ENCODE measurements at places on chromosomes 1 and 21.

GRCh38 chr1:182087719-182088350 is 26.3 kb upstream of the ZNF648 start:
- peak; percentile 3 for DNase-seq

DNA sequence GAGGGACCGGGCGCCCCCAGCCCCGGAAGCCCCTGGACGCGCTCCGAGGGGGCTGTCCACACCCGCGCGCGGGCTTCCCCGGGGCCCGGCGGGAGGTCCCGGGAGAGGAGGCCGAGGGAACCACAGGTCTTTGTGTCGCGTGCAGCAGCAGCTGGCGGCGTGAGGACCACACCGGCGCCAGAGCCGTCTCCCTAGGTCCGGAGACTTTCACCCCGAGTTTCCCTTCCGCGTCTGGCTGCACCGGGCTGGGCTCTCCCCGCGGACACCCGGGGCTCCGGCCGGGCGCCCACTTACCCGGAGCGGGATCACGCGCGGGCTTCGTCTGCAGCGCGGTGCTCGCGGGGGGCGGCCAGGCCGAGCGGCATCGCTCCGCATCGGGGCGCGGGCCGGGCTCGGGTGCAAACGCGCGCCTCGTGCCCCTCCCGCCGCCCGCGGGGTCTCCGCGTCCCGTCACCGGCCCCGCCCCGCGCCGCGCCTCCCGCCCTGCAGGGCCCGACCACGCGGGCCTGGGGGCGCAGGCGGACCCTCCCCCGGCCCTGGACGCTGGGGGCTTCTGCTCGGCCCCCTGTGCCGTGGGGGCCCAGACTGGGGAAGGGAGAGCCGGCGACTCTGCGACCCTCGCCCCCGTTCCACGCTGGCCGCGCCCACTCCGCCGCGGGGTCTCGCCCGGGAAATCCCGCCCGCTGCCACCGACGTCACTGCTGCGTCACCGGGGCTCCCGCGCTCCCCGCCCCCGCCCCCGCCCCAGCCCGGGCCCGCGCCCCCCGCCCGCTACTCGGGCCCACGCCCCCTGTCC is at the start of gene GNG4:
TSS of gene GNG4 (minus strand) at position 417 of the 796 bp plus-strand sequence. CDS start 65,946 bp downstream, outside the sequence.
- peak; percentile 33 for DNase-seq

- peak; percentile 56 for DNase-seq
These were observed 11.8 kb upstream of the ALG14 start for GRCh38 chr1:95084317-95085176.

GRCh38 chr1:9164532-9164900 is 35.6 kb upstream of the GPR157 start:
- no peak for DNase-seq

DNA sequence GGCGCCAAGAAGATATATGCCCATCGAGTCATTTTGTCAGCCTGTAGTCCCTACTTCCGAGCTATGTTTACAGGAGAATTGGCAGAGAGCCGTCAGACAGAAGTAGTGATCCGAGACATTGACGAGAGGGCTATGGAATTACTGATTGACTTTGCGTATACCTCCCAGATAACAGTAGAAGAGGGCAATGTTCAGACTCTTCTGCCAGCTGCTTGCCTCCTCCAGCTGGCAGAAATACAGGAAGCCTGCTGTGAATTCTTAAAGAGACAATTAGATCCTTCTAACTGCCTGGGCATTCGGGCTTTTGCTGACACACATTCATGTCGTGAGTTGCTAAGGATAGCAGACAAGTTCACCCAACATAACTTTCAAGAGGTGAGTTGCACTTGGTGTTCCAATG is 19.1 kb downstream of the KLHL20 start:
- no peak for DNase-seq

- DNase-seq = no peak
These were observed 257.7 kb upstream of the CSF3R start for GRCh38 chr1:36740446-36740845.

GRCh38 chr1:203145321-203146041 is 18.0 kb downstream of the ADORA1 start:
- no peak for DNase-seq

DNA sequence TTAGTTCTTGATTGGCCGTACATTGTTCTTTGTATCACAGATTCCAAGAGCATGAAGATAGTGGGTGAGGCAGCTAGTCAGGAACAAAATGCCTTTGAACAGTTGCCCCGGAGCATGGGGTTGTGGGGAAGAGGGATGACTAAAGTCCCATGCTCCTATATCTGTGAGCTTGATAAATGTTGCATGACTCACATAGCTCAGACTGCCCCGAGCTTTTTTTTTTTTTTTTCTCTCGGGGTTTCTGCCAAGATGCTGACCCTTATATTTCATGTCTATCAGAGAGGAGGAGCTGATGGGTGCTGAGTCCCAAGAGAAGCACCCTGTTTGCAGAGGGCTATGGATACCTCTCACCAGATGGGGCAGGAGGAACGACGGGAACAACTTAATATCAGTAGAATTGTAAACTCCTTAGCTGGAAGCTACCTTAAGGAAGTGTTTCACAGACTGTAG is 40.6 kb downstream of the SRRM1 start:
- peak; percentile 96 for DNase-seq

DNA sequence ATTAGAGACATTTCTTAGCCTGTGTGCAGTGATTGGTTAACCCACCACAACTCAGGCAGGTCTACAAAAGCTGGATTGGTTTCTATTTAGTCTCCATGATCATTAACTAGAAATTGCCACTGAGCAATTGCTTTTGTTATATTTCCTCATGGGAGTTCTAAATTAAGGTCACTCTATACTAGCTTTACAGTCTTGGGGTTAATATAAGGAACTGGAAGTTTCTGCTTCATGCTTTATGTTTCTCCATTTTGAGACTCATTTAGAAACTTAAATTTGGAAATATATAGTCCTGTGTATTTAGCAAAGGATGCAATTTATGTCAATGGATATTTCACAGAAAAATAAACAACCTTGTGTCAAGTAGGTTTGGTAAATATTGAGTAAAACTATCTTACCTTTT is 137.5 kb downstream of the HLX start:
- DNase-seq = no peak

DNA sequence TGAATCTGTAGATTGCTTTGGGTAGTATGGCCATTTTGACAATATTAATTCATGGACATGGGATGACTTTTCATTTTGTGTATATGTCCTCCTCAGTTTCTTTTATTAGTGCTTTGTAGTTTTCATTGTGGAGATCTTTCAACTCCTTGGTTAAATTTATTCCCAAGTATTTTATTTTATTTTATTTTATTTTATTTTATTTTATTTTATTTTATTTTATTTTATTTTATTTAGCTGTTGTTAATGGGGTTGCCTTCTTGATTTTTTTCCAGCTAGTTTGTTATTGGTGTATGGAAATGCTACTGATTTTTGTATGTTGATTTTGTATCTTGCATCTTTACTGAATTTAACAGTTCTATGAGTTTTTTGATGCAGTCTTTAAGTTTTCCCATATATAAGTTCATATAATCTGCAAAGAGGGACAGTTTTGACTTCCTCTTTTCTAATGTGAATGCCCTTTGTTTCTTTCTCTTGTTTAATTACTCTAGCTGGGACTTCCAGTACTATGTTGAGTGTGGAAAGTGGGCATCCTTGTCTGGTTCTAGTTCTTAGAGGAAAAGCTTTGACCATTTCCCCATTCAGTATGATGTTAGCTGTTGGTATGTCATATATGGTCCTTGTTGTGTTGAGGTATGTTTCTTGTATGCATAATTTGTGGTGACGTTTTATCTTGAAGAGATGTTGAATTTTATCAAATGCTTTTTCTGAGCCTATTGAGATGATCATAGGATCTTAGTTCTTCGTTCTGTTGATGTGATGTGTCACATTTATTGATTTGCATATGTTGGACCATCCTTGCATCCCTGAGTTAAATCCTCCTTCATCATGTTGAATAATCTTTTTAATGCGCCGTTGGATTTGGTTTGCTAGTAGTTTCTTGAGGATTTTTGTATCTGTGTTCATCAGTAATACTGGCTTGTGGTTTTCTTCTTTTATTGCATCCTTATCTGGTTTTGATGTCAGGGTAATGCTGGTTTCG is 14.3 kb downstream of the CEPT1 start:
- DNase-seq = no peak

GRCh38 chr1:28682840-28683239 is 14.3 kb downstream of the GMEB1 start:
- no peak for DNase-seq

- no peak for DNase-seq
These were observed 128.4 kb downstream of the CNIH3 start for GRCh38 chr1:224744521-224744920.

- no peak for DNase-seq
These were observed 58.1 kb downstream of the NME7 start for GRCh38 chr1:169309178-169310166.
